Mesenteric fat pad (tissue), 1 donor: ENCODE measurements at places on chromosomes 1 and 21. TPM values are rescaled to one million over a fixed set of nuclear protein-coding genes. Genes with fewer than 3 reads are reported as not detected.

DNA sequence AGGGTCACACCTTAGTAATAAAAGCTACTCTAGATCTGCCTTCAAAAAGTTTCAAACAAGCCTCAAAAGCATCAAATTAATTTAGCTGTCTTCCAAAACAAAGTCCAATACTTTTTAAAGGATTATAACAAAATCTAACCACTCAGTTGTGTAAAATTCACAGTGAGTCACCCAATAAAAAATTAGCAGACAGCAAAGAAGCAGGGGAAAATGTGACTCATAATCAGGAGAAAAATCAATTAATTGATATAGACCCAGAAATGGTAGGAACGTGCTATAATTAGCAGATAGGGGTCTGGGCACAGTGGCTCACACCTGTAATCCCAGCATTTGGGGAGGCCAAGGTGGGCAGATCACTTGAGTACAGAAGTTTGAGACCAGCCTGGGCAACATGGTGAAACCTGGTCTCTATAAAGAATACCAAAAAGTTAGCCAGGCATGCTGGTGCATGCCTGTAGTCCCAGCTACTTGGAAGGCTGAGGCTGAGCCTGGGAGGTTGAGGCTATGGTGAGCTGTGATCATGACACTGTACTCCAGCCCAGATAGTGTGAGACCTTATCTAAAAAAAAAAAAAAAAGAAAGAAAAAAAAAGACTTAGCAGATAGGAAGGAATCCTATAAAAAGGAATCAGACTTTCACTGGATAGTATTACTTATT is 8.1 kb upstream of the MYOG start:
- DNase-seq = no peak

DNA sequence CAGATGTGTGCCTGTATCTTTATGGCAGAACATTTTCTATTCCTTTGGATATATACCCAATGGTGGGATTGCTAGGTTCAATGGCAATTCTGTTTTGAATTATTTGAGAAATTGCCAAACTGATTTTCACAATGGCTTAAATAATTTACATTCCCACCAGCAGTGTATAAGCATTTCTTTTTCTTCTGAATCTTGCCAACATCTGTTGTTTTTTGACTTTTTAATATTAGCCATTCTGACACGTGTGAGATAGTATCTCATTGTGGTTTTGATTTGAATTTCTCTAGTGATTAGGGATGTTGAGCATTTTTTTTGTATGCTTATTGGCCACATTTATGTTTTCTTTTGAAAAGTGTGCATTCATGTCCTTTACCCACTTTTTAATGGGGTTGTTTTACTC is 864.3 kb upstream of the ADAMTS5 start:
- DNase-seq = no peak

GRCh38 chr21:16116798-16117197 is 387.0 kb downstream of the USP25 start:
- DNase-seq = no peak

- no peak for DNase-seq
Observed at GRCh38 chr1:212212343-212212742, 72.9 kb upstream of the PPP2R5A start.

DNA sequence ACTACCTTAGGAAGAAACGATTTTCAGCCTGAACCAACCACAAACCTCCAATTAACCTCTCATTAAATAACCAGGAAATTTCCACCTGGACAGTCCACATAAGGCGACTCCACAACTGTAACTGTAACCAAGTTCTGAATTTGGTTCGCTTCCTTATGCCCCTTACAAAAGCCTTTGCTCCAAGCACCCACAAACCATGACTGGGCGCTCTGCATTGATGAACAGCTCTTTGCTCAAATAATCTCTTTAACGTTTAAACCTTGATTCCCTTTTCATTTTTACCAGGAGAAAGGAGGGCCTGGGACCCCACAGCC is 38.2 kb upstream of the ZNF124 start:
- no peak for DNase-seq

- DNase-seq = no peak
Observed at GRCh38 chr1:107175102-107175909, 34.5 kb downstream of the NTNG1 start.

DNA sequence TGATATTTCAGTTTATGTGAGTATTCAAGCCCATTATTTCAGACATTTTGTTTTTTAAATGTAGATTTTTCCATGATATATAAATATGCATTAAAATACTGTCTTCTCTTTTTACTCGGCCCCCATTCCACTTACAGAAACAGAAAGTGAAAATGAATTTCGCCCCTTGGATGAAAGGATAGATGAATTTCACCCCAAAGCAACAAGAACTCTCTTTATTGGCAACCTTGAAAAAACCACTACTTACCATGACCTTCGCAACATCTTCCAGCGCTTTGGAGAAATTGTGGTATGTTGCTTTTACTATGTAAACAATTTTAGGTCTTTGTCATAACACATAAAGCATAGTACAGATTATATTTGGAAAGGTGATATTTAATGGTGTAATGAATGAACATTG is 59.9 kb downstream of the ZBTB17 start:
- DNase-seq = no peak

- no peak for DNase-seq
Observed at GRCh38 chr1:112318698-112319370, 77.2 kb upstream of the CTTNBP2NL start.

GRCh38 chr1:76494807-76495206 is 372.5 kb upstream of the ST6GALNAC5 start:
- no peak for DNase-seq

- peak; percentile 64 for DNase-seq
Observed at GRCh38 chr1:236403905-236404696, 10.0 kb downstream of the EDARADD start.

GRCh38 chr1:225961659-225962439 is 20.8 kb upstream of the LEFTY2 start:
- peak; percentile 47 for DNase-seq

GRCh38 chr1:159889202-159889601 is 10.8 kb downstream of the CFAP45 start:
- DNase-seq = no peak

DNA sequence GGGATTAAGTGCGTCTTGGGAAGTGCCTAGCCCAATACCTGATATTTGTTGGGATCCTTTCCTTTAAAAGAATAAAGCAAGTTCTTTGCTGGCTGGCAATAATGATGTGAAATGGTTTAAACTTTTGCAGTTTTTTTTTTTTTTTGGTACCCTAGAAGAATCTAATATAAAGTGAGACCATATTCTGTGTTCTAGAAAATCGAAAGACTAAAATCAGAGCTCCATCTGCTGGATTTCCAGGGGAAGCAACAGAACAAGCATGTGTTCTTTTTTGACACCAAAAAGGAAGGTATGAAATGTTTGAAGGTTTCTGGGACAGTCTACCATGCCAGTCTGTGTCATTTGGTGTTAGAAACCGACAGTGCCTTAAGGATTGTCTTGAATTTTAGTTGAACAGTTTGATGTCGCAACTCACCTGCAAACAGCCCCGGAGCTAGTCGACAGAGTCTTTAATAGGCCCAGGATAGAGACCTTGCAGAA is 6.4 kb downstream of the UTP11 start:
- DNase-seq = no peak

DNA sequence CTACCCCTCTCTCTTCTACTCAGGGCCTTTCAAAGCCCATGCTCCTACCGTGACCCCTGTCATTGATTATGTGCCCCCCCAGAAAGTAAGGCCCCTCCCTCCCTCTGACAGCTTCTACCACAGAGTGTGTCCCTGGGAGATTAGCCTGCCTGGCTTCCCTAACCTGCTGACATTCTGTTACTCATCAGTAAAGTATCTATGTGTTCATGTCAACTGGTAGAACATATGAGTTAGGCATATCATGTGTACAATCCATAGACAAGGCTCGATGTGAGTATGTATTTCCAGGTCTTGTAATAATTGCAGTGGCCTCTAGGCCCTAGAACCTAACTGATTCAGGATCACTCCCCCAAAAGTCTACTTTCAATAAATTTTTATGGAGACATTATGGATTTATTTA is 120.0 kb downstream of the GIPC2 start:
- no peak for DNase-seq

DNA sequence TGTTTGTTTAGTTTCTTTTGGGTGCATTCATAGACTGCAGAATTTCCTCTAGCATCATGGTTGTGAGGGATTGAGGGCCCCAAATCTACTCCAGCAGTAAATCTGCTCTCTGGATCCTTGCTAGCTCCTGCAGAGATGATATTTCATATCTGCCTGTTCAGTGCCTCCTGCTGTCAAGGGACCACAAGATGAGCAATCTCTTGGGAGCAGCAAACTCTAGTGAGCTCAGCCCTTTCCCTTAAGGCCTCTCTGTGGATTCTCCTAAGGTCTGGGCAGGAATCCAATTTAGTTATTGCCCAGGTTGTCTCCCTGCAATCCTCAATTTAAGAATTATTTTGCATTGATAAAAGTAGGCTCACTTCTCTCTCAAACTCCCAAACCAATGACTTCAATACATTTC is 76.9 kb downstream of the RGS18 start:
- no peak for DNase-seq

GRCh38 chr1:169318536-169319244 is 48.9 kb downstream of the NME7 start:
- no peak for DNase-seq

DNA sequence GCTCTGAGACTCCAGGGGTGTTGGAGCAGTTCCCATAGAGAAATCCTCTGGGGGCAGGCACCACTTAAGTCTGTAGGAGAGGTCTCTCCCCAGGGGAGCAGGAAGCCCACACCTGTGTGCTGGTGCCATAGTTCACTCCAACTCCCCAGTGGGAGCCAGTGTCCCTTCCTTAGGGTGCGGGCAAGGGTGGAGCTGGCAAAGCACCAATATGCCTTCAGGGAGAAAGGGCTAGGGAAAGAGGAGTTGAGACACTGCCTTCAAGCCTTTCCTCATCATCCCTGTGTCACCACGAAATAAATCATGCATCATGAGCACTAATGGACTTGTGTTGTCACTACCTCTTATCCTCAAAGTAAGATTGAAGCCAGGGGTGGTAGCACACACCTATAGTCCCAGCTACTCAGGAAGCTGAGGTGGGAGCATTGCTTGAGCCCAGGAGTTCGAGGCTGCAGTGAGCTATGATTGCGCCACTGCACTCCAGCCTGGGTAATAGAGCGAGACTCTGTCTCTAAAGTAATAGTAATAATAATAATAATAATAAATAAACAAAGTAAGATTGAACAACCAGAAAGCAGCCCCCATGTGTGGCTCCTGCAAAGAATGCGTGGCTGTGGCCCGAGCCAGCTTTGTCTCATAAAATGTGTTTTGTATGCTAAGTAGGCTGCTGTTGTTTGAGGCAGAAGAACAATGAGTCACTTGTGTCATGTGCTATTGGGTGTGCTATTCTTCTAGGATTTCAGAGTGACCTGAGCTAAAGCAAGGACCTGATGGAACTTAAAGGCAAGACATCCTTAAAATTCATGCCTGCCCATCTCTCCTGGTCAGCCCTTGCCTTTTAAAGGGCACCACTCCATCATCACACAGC is 6.7 kb upstream of the TIE1 start:
- no peak for DNase-seq

GRCh38 chr21:28226563-28226962 is 766.1 kb downstream of the LTN1 start:
- no peak for DNase-seq

- no peak for DNase-seq
Observed at GRCh38 chr1:169460191-169460833, 25.4 kb downstream of the SLC19A2 start.

DNA sequence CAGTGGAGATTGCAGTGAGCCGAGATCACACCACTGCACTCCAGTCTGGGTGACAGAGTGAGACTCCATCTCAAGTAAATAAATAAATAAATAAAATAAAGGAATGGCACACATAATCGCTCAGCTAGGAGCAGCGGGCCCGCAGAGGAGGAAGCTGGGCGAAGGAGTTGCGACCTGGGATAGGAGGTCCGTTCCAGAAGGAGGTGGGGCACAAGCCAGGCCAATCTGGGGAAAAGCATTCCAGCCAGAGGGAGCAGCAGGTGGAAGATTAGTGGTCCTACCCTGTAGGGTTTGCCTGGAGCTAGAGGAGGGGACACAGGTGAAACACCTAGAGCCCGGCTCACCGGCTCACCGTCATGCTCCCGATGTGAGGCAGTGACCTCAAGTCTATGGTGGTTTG is 40.3 kb upstream of the CASZ1 start:
- no peak for DNase-seq

DNA sequence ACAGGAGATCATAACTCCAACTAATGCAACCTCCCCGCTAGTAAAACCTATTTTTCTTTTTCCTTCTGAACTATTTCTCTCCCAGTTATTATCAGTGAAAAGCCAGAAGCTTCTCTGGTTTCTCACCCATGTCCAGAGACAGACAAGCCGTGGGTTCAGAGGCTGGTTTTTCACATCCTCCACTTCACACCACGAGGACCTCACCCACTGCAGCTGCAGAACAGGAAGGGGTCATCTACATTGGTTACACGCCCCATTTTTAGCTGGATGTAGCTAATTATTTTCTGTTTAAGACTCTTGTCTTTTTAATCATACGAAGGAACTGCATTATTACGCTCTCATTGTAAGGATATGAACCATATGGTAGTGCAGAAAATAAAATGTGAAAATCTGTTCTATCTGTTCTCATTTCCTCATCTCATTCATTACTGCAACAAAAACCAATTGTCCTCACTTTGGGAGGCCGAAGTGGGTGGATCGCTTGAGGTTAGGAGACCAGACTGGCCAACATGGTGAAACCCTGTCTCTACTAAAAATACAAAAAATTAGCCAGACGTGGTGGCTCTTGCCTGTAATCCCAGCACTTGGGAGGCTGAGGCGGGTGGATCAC is 39.1 kb upstream of the CLDN14 start:
- no peak for DNase-seq

DNA sequence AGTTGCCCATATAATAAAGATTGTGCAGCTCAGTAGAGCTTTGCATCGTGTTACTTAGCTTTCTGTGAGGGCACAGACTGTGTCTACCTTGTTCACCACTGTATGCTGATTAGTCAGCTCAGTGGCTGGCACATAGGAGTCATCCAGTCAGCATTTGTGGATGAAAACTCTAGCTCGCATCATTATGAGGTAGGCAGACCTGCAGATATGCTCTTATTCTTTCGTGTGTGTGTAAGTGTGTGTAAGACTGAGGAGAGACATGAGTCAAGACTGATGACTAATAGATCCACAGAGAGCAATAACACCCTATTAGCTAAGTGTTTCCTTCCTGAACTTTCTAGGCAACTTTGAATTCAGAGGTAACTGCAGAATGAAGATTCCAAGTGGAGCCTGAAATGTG is 17.1 kb downstream of the TTF2 start:
- no peak for DNase-seq

KRTAP12-2 gene
- not detected for total RNA-seq

TXNIP gene
- total RNA-seq = 692 TPM

NDUFS2 gene
- total RNA-seq = 96.1 TPM

PTTG1IP gene
- total RNA-seq = 161 TPM

BRINP3 gene
- not detected for total RNA-seq

DNMT3L gene
- not detected for total RNA-seq

ASAP3 gene
- 37.6 TPM for total RNA-seq

TNNI3K gene
- 1.1 TPM for total RNA-seq

CFAP141 gene
- total RNA-seq = not detected

ADAM30 gene
- total RNA-seq = not detected

IL19 gene
- not detected for total RNA-seq

LCE2B gene
- total RNA-seq = not detected

NT5C1A gene
- 0.42 TPM for total RNA-seq

TEX50 gene
- not detected for total RNA-seq

PLD5 gene
- 0.26 TPM for total RNA-seq
